ENCODE measurements at places on chromosomes 13 and 19. TPM values are rescaled to one million over a fixed set of nuclear protein-coding genes. Genes with fewer than 3 reads are reported as not detected.

GRCh38 chr19:49413348-49413747 lies 9.9 kb downstream of the PTH2 start:
- no peak for DNase-seq

- no peak for DNase-seq
Measured at GRCh38 chr13:93284064-93284463, 57.5 kb downstream of the GPC6 start.

GRCh38 chr13:100108913-100109507 lies 20.1 kb downstream of the PCCA start:
- DNase-seq: no peak

DNA sequence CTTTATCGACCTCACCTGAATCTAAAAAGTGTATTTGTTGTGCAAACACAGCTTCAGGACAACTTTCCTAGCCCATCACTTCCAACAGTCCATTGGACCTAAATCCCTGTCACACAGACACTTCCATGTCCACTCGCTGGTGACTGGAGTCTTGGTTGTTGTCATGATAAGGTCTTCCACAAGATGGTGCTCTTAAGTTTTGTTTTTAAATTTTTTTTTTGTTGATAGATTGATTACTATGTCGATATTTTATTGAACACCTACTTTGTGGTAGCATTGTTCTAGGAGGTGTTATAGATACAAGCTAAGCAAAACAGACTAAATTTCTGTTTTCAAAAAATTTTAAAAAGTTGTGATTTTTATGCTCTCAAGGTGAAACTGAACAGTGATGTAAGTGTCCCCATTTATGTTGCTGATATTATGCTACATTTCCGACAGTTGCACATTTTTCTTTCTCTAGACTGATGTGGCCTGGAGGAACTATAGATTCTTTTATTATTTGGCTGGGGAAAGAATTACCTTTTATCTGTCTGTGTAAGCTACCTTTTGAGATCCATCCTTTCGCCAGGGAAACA lies 8.1 kb upstream of the ERICH6B start:
- DNase-seq: no peak

DNA sequence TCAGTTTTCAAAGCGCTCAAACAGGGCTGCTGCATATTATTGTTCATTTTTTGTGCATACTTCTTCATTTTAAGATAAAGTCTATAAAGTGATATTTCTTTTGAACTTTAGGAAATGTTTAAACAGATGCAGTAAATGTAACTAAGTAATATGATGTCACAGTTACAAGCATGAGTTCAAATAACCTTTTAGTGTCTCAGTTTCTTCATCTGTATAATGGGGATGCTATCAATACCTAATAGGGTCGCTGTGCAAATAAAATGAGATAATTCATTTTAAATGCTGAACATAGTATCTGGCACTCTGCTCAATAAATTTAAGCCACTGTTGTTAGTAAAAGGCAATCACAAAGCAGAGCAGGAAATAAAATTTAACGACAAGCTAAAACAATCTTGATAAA lies 97.5 kb downstream of the UGGT2 start:
- DNase-seq: no peak

DNA sequence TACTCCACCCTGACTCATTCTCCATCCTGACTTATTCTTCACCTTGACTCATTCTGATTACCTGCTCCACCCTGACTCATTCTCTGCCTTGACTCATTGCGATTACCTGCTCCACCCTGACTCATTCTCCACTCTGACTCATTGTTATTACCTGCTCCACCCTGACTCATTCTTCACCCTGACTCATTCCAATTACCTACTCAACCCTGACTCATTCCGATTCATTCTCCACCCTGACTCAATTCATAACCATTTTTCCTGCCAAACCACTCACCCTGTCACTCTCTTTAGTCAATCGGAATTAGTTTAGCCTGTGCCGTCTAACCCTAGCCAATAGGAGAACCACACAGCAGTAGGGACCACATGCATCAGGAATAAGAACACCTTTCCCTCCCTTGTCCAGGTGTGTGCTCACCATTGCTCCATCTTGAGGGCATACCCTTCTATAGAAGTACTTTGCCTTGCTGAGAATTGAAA lies 1227.4 kb upstream of the PCDH20 start:
- DNase-seq: no peak

GRCh38 chr13:22696433-22696832 lies 484.3 kb upstream of the SGCG start:
- no peak for DNase-seq

- no peak for DNase-seq
Measured at GRCh38 chr13:28582892-28583240, 76.1 kb upstream of the POMP start.

GRCh38 chr19:56177564-56178243 lies 1.9 kb downstream of the GALP start:
- no peak for DNase-seq

- DNase-seq: no peak
Measured at GRCh38 chr13:41419206-41419605, 38.1 kb upstream of the RGCC start.

GRCh38 chr13:102584434-102584833 lies 12.4 kb upstream of the TPP2 start:
- no peak for DNase-seq

DNA sequence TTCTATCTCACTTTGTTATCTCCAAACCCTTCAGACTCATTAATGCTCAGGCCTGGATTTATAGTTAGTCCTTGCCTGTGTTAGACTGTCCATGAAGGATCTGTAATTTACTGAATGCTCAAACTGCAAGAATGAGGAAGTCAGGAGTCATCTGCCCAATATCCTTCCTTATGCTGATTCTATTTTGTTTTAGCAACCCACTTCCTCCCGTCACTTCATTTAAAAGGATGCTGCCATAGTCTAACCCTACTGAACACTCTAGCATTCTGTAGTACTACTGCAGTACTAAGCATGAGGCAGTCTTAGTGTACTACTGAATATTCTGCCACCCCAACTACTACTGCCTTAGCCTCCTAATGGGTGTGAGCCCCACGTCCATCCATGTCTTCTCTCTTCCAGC lies 1.5 kb downstream of the FCAR start:
- no peak for DNase-seq

DNA sequence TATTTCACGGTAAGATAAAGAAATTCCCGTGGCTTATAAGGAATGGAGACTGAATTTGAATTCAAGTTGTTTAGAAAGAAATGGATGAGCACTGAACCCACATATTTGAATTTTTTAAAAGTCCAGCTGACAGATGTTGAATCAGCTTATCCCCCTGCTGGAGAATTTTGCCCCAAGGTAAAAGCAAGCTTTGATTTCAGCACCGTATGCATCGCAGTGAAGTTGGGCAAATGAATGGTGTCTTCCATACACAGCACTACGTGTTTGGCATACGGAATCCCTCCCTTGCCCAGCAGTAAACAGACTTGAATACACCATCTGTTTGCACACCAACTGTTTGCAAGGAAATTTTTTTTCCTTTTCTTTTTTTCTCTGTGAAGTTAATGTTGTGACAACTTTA lies 77.5 kb upstream of the PEG3 start:
- no peak for DNase-seq

DNA sequence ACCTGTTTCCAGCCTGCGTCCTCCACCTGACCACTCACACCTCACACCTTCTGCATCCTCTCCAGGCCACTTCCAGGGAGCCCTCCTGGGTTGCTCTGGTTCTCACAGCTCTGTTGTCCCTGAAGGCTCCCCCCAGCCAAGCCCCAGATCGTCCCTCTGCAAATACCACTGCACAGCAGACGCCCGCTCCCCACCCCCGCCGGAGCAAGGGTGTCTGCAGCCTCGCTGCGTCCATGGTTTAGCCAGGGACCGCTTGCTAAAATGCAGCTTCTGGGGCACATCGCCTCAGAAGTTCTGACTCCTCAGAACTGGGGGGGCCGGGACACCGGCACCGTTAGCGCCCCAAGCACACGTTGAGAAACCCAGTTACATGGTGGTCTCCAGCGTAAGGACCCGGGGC lies 983 bp downstream of the LINGO3 start:
- no peak for DNase-seq

DNA sequence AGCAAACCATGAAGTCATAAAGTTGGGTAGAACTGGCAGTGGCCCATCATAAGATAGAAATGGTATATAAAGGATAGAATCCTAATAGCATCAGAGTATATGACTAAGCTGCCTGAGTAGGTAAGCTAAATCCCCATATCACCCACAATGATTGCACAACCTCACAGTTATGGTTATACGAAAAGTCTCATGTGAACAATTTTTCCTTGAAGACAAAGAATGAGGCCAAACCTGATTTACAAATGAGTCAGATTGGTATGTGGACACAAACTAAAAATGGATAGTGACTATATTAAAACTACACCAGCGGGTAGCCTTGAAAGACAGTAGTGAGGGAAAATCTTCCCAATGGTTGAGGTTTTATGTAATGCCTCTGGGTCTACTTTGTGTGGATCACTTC lies 40.9 kb upstream of the UFM1 start:
- no peak for DNase-seq

GRCh38 chr13:111917086-111917485 lies 149.9 kb upstream of the SOX1 start:
- DNase-seq: no peak

- DNase-seq: no peak
Measured at GRCh38 chr19:45138303-45138751, 22.5 kb downstream of the NKPD1 start.

- DNase-seq: no peak
Measured at GRCh38 chr13:24882665-24883064, 118.7 kb downstream of the RNF17 start.

GRCh38 chr19:32858559-32858958 lies 11.0 kb downstream of the SLC7A9 start:
- DNase-seq: no peak

- DNase-seq: no peak
Measured at GRCh38 chr13:51628059-51628852, 44.0 kb downstream of the WDFY2 start.

DNA sequence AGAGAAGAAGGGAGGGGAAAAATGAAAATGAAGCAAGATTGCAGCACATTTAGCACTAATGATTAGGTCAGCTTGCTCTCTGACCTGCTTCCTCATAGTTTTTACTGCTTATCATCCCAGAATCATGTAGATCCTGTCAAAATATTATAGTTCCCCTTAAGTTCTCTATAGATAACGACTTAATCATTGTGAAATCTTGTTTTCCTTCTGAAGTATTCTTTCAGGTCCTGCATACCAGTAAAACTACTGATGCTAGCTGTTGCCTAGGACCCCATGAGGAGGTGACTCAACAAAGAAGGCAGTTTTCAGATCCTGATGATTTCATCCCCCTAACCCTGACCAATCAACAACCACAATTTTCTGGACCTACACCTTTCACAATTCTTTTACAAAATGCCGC lies 1131.7 kb downstream of the SLITRK5 start:
- no peak for DNase-seq

GRCh38 chr13:60453490-60453889 lies 56.5 kb downstream of the TDRD3 start:
- DNase-seq: no peak

DNA sequence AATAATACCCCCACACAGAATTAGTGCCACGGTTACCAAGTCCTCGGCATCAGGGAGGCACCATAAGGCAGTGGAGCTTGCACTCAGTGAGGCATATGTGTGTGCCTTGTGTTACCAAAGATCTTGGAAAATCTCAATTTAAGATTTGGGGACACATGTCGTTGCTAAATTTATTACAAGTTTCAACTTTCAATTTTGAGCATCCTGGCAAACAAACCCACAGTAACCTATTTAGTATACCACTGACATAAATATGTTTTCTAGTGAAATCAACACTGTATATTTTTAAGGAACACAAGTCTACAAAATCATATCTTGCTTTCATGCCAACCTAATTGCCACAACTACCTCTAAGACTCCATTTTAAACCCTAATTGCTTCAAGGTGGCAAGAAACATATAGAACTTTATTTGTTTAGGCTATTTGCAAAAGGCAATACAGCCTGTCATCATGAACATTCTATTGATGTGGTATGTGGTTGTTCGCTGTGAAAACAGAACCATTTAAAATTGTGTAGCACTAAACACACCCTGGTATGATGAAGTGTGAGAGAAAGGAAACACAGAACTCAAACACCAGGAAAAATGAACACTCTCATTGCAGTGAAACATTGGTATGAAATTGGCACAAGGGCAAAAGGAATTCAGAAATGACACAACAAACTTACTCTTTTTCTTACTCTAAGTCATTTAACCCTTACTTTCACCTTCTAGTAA lies 531.1 kb downstream of the IRS2 start:
- DNase-seq: no peak

DNA sequence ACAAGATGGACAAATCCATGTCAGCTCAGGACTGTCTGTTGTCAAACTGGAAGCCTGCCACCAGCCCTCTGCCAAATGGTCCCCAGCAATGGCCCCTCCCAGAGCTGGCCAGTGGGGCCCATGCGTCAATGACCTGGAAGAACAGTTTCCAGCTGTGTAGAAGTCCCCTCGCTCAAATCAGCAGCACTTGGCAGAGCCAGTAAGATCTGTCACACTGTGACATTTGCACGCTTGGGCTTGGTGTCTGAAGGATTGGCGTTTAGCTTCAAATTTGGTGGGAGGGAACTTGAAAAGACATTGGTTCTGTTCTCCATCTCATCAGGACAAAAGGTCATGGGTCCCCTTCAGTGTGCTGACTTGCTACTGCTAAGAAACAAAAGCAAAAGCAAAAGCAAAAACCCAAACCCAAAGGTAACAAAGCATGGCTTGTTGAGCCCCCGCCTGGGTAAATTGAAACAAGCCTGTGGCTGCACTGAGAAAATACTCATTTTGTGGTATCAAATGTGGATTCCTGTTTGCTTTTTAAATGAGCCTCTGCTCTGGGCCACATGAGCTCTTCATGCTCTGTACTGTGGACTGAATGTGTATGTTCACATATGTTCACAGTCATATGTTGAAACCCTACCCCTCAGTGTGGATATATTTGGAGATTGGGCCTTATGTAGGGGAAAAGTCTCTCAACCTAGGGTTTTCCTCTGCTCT lies 253.6 kb upstream of the MAB21L1 start:
- no peak for DNase-seq

Gene KLK13
- total RNA-seq: not detected

Gene ZNF98
- 5.9 TPM for total RNA-seq

Gene LGALS7
- not detected for total RNA-seq

Gene ZNF534
- total RNA-seq: 0.68 TPM

Gene CCNA1
- 0.41 TPM for total RNA-seq

Gene CACNG7
- not detected for total RNA-seq

Gene PSG11
- not detected for total RNA-seq

Gene AMER2
- not detected for total RNA-seq
